ENCODE measurements at places on chromosomes 7 and 10.
A peak's percentile ranks its signal among the peaks of the same experiment; 100 is the strongest.

DNA sequence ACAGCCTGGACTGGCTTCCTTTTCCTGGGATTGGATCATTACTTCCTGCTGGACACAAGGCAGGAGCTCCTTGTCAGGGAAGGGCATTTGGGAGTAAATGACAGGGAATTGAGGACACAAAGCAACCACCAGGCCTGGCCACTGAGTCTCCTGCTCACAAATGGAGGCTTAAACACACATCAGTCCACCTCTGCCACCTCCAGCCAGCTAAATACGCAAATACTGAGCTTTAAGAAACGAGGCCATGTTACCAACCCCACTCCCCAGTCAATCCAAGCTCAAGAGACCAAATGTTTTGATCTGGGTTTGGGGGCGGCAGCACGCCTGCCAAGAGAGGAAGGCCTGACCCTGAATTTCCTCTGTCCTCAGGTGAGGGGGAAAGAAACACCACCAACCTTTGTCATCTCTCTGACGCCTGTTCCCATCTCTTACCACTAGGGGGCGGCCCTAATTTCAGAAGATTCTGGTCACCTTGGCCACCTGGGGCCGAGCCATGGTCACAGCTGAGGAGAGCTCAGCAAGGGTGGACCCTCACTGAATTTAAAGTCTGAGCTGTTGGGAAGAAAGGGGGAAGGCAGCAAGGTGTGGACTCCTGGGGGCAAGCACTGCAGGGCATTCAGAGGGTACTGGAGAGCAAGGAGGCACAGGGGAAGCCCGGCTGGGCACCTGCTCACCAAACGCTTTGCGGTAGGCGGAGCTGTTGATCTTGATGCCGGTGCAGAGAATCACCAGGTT is 16.5 kb downstream of the AIFM2 start:
- DNase-seq: no peak

DNA sequence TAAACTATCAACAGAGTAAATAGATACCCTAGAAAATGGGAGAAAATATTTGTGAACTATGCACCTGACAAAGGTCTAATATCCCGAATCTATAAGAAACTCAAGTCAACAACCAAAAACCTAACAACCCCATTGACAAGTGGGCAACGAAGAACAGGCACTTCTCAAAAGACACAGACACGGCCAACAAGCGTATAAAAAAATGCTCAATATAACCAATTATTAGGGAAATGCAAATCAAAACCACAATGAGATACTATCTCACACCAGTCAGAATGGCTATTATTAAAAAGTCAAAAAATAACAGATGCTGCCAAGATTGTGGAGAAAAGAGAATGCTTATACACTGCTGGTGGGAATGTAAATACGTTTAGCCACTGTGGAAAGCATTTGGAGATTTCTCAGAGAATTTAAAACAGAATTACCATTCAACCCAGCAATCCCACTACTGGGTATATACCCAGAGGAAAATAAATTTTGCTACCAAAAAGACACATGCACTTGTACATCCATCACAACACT is 63.2 kb upstream of the CAV2 start:
- no peak for DNase-seq

GRCh38 chr10:114021717-114022680 is 21.7 kb upstream of the ADRB1 start:
- no peak for DNase-seq

- DNase-seq: no peak
These were observed 117.6 kb downstream of the GALNT11 start for GRCh38 chr7:152142976-152143595.

DNA sequence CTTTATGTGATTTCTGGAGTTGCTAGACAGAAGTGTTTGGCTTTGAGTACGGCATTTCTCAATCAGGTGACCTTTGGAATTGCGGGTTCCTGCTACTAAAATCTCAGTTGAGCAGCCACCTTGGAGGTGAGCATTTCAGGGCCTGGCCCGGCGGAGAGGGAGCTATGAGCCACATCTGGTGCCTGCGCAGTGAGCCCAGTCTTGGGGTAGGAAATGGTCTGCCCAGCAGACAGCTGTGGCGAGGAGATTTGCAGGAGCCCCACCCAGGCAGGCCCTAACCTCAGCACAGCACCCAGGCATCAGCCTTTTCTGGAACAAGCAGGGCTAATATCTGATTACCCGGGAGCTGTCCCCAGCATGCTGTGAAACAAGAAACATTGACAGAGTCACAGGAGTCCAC is 547.9 kb upstream of the FOXK1 start:
- DNase-seq: no peak

- DNase-seq: peak; percentile 19
These were observed 1.1 kb upstream of the KBTBD2 start for GRCh38 chr7:32892521-32893206.

GRCh38 chr7:71740174-71740560 is 608.2 kb downstream of the GALNT17 start:
- no peak for DNase-seq

DNA sequence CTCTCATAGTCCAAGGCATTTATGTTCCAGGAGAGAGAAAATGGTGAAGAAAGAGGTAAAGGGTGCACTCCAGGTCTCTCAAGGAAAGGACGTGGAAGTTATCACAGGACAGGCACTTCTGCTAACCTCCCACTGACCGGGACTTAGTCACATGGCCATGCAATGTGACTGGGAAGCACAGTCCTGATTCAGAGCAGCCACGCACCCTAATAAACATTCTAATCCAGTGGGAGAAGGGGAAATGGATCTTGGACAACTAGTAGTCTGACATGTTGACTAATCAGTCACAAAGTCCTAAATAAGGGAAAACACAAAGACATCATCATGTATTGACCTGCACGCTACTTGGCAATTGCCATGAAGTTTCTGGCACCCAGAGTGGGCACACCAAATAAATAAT is 417.5 kb upstream of the ZMIZ1 start:
- DNase-seq: no peak

- peak; percentile 22 for DNase-seq
These were observed 4.3 kb upstream of the YKT6 start for GRCh38 chr7:44196450-44196872.

GRCh38 chr10:12909836-12910185 is 91.7 kb downstream of the CCDC3 start:
- no peak for DNase-seq

DNA sequence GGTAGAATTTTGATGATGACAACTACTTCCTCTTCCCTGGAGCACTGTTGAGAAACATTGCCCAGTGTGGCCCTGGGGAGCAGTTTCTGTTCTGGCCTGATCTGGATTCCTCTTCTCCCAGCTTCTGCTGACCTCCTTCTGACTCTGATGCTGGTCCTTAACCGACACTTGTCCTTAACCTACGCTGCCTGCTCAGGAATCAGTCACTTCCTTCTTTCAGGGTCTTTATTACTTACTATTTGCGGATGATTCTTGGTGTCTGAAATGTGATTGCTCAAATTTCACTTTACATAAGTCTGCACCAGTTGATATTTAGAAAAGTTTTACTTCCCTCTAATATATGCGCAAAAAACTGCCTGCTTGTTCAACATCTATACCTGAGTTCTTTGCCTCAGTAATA is 164.1 kb downstream of the PTEN start:
- no peak for DNase-seq

DNA sequence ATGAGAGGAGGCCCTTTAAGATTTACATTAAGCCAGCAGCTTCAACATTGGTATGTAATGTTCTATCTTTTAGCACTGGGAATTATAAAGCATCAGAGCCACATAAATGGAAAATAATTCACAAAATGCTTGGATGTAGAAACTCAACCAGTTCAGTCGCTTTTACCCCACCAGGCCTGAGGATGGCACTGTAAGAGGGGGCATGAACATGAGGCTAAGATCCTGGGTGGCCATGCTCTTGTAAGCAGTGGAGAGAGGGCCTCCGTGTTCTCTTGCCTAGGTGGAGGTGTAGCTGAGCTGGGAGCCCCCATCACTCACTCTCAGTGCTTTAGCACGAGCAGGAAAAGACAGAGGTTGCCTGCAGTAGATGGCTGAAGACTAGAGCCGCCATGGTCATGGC is 238.8 kb downstream of the FANK1 start:
- DNase-seq: no peak

GRCh38 chr10:8379906-8380832 is 325.7 kb downstream of the GATA3 start:
- DNase-seq: no peak

DNA sequence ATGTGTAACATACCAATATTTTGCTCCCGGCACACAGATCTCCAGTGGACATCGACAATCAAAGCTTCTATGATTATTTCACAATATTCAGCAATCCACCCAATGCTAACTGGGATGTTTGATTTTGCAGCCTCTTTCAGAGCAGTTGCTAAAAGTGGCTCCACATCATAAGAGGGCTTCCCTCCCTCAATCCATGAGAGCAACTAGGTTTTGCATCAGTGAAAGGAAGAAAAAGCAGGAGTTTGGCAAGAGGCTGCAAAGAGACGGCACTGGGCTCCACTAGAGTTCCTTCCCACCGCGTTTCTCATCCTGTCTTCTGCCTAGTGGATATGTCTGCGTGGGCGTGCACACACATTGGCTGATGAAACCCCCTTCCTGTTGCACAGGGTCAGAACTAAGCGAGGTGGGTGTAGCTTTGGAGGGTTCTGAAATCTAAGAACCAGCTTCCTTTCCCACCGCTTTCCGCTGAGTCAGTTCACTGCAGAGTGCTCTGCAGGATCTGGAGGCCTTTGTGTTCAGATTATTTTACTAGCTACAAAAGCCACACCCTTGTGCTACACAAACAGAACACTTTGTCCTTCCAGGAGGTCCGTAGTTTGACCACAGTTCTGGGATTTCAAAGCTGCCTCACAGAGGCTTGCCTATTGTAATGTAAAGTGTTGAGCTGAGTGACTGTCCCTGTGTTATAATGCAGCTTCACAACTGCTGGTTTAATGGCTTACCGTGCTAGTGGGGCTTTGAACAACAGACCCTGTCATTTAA is 28.1 kb downstream of the ARL4A start:
- no peak for DNase-seq

DNA sequence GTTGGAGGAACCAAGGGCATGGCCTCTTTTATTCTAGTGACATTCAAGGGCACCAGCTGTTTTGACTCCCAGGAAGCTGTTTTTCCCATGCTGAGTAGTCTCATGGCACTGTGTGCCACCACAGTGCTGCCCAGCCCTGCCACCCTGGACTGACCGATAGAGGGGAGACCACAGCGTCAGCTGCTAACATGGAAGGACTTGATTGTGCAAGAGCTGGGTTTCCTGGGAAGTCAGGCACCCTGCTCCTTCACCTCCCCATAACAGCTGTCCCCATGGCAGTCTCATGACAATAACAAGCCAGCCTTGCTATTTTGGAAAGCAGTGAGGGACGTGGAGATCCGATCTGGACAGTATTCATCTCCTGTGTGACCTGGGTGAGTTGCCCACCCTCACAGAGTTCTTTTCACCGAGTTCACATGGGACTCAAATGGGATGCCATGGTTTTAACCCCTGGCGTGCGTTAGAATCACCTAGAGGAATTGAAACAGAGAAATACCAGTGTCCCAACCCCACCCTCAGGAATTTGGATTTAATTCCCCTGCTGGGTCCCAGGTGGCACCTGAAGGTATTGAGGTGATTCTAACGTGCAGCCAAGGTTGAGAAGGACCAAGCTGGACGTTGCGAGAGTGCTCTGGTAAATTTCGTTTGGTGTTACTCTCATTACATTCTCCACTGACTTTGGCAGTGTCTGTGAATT is 174.8 kb downstream of the CELF2 start:
- DNase-seq: no peak

- DNase-seq: no peak
These were observed 249.7 kb downstream of the CREB5 start for GRCh38 chr7:28661826-28662595.

DNA sequence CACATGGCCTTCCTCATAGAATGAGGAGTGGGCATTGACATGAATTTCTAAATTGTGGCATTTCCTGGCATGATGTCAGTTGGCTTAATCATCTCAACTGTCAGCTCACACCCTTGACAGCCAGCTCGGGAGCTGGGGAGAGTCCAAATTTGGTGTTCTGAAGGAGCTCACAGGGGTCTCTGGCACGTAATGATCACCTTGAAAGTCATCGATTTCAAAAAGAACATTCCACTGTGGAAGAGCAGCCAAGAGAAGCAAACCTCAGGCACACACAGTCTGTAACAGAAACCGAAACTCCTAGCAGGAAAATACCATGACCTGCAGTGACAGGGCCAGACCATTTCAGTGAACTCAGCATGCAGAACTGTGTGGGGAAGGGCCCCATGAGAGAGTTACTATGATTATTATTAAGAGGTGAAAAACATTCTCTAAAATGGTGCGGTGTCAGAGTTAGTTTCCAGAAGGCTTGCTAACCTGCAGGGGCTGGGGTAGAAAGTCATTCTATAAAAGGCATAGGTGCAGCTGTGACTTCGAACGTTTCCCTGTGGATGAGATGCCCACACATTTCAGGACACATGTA is 26.4 kb upstream of the KLF6 start:
- peak; percentile 81 for DNase-seq

- DNase-seq: no peak
These were observed 81.8 kb downstream of the PTPRZ1 start for GRCh38 chr7:121954803-121955202.

DNA sequence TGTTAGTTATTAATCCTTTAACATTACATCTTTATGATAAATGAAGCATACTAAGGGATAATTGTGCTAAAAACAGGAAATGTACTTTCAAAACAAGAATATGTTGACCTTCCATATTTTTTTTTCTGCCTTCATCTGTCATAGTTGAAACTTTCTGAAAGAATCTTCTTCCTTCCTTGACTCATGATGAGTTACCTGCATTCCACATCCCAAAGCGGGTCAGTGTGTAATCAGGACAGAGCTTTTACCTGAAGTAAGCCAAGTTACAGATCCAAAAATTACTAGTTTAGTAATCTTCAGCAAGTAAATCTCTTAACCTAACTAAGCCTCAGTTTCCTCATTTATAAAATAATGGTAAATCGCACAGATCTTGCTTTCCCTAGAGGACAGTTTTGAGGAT is 13.4 kb upstream of the ARL4A start:
- no peak for DNase-seq

DNA sequence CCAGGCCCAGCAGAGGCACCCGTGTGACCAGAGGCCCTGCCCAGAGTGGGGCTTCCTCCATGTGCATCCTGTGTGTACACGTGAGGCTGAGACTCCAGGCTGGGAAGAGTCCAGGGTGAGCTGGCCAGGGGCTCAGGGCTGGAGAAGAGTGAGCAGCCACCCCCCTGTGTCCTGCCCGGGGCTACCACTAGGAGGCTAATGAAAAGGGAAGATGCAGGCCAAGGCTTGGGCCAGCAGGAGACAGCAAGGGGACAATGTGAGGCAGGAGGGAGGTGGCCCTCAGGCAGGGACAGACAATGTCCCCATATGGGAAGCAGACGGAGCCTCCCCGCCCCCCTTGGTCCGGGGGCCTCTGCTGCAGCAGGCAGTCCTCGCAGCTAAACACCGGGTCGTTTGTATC is 102.0 kb downstream of the HIF1AN start:
- DNase-seq: no peak
